ENCODE measurements at places on chromosomes 11 and 22.

DNA sequence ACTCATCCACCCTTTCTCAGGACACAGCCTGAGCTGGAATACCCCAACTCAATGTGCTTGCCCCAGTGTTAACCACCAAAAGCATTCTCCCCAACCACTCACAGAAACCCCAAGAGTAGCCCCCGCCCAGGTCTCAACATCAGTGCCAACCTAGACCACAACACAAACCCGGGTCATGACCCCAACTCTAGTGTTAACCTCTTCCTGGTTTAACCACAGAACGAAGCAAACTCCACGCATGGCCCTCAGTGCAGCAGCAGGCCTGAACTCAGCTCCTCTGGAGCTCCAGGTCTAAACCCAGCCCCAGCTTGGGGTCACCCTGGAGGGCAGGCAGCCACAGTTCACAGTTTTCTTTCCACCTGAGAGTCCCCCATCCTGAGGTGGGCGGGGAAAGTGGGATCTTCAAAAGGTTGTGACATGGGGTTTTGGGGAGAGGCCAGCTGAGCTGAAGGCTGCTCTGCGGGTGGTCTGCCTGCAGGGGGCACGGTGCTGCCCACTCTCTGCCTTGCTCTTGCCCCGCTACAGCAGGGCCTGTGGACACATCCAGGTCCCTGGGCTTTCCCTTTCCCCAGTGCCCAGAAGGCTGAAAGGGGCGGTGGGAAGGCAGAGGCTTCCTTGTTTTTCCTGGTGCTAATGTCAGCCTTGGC lies 37.9 kb downstream of the NECTIN1 start:
- no peak for DNase-seq

DNA sequence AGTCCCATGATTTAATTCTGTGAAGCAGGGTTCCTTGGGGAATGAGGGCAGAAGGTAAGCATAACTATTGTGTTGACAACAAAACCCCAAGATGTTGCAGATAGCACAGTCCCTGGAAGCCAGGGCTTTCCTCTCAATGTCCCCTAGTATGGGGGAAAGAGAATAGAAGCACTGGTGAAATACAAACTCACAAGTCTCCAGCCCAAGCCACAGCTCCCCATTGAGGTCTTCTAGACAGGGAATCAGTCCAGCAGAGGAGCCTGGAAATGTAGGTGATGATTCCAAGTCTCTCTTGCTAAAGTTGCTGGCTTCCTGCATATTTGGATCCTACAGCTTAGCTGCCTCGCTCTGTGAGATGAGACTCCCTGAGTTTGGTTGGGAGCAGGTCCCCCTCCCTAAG lies 31.7 kb upstream of the DRD2 start:
- DNase-seq: no peak

DNA sequence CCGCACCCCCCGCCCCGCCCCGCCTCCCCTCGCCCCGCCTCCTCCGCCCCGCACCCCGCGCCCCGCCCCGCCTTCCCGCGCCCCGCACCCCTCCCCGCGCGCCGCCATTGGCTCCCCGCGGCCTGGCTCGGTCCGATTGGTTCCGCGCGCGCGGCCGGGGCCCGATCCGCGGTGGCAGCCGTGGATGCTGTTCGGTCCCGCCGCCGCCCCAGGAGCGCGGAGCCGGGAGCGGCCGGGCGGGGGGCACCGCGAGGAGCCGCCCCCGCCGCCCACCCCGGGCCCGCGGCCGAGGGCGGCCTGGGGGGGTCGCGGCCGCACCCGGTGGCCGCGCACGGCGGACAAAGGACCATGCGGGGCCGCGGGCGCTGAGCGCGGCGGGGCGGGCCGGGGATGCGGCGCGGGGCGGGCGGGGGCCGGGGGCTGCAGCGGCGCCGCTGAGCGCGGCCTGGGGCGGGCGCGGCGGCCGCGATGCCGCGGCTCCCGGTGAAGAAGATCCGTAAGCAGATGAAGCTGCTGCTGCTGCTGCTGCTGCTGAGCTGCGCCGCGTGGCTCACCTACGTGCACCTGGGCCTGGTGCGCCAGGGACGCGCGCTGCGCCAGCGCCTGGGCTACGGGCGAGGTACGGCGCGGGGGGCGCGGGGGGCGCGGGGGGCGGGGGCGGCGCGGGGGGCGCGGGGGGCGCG lies at the start of gene B4GALNT4:
TSS of gene B4GALNT4 (plus strand) at position 164 of the 683 bp plus-strand sequence. CDS start at position 469, 305 bp downstream.
- DNase-seq: no peak

DNA sequence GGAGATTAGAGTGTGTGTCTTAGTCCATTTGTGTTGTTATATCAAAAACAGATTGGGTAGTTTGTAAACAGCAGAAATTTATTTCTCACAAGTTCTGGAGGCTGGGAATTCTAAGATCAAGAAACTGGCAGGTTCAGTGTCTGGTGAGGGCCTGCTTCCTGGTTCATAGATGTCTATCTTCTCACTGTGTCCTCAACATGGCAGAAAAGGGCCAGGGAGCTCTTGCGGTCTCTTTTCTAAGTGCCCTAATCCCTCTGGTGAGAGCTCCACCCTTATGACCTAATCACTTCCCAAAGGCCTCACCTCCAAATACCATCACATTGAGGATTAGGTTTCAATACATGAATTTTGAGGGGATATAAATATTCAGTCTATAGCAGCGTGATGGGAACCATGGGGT lies 25.5 kb upstream of the AMOTL1 start:
- no peak for DNase-seq

GRCh38 chr11:45805305-45806071 lies 539 bp downstream of the SLC35C1 start:
- no peak for DNase-seq

DNA sequence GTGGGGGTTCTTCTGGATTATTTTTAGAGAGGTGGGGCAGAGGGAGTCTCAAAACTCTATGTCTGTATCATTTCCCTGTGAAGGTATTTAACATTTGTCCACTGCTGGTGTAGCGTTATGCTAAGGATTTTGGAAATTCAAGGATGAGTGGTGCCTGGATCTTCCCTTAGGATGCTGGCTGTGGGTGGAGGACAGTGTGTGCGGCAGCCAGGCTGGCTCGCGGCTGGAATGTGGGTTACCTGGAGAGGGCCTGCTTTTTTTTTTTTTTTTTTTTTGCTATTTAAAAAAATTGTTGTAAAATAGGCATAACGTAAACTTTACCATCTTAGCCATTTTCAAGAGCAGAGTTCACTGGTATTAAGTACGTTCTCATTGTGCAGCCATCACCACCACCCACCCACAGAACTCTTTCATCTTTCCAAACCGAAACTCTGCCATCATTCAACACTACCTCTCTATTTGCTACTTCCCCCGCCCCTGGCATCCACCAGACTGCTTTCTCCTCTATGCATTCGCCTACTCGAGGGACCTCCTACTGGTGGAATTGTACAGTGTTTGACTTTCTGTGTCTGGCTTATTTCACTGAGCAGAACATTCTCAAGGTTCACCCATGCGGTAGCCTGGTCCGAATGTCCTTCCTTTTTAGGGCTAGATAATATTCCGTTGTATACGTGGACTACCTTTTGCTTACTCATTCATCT lies 67.1 kb downstream of the PARVB start:
- DNase-seq: no peak

- no peak for DNase-seq
These were observed 9.0 kb upstream of the MALAT1 start for GRCh38 chr11:65489706-65490320.

Measured in stimulated activated CD8-positive, alpha-beta memory T cell treated with anti-CD3 and anti-CD28 coated beads, Interleukin-2, amount 100 ng/mL, for 1 hour (primary cell).